ENCODE measurements at places on chromosomes 12 and 14.

DNA sequence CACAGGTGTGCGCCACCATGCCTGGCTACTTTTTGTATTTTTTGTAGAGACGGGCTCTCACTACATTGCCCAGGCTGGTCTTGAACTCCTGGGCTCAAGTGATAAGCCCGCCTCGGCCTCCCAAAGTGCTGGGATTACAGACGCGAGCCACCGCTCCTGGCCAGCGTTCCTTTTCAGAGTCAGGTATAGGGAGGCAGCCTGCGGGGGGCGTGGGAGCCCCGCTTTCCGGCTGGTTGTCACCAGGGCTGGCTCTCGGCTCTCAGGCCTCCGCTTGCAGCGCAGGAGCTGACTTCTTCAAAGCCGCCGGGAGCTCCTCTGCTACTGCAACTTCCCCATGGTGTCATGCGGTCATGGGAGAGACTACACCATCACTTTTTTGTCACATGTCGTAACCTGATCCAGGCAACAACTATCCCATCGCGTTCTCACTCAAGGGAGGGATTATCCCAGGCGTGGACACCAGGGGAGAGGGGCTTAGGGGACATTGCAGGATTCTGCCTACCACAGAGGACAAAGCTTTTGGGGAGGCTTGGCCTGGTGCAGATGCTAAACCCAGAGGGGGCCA lies 129.4 kb downstream of the SCARB1 start:
- H3K27me3 ChIP-seq = no peaks in the 10 kb centered on the region
- H3K4me3 ChIP-seq = no peak overlapping the region
- no peaks in the 10 kb centered on the region for H3K36me3 ChIP-seq
- DNase-seq = no peak

- no peak overlapping the region for H3K27ac ChIP-seq
- no peaks in the 10 kb centered on the region for H3K27me3 ChIP-seq
- DNase-seq = no peak
- no peak overlapping the region for H3K4me3 ChIP-seq
- peaks cover 50% of the 10 kb centered on the region for H3K4me1 ChIP-seq
Observed at GRCh38 chr14:55294603-55295002, 23.4 kb downstream of the FBXO34 start.

GRCh38 chr12:54038871-54039414 lies 6.1 kb downstream of the HOXC5 start:
- no peak overlapping the region for H3K27ac ChIP-seq
- no peaks in the 10 kb centered on the region for H3K36me3 ChIP-seq
- H3K27me3 ChIP-seq = peaks cover 92% of the 10 kb centered on the region

- H3K36me3 ChIP-seq = peaks cover 4% of the 10 kb centered on the region
- no peak for DNase-seq
- H3K4me1 ChIP-seq = peaks cover 36% of the 10 kb centered on the region
- peak overlapping the region; percentile 91 for H3K27ac ChIP-seq
Observed at GRCh38 chr14:93105362-93105761, 10.4 kb downstream of the ITPK1 start.

- DNase-seq = no peak
- H3K27ac ChIP-seq = no peak overlapping the region
- no peaks in the 10 kb centered on the region for H3K27me3 ChIP-seq
- peaks cover 47% of the 10 kb centered on the region for H3K36me3 ChIP-seq
- H3K4me3 ChIP-seq = no peak overlapping the region
Observed at GRCh38 chr12:59650588-59651228, 54.9 kb downstream of the SLC16A7 start.

- H3K36me3 ChIP-seq = peaks cover 74% of the 10 kb centered on the region
- DNase-seq = no peak
- no peak overlapping the region for H3K27ac ChIP-seq
Observed at GRCh38 chr14:64137657-64138290, 156.4 kb downstream of the ESR2 start.

- no peak for DNase-seq
- peaks cover 46% of the 10 kb centered on the region for H3K4me1 ChIP-seq
- no peak overlapping the region for H3K27ac ChIP-seq
- no peaks in the 10 kb centered on the region for H3K27me3 ChIP-seq
- no peaks in the 10 kb centered on the region for H3K36me3 ChIP-seq
Observed at GRCh38 chr14:93304771-93305170, 28.1 kb downstream of the BTBD7 start.

GRCh38 chr12:119885549-119885948 lies 8.4 kb upstream of the CIT start:
- peaks cover 10% of the 10 kb centered on the region for H3K27me3 ChIP-seq
- no peak for DNase-seq
- no peak overlapping the region for H3K4me3 ChIP-seq
- no peaks in the 10 kb centered on the region for H3K4me1 ChIP-seq
- H3K36me3 ChIP-seq = no peaks in the 10 kb centered on the region
- H3K27ac ChIP-seq = no peak overlapping the region

All from activated T-cell treated with anti-CD3 and anti-CD28 coated beads, Interleukin-2, amount 50 U/mL, for 24 hours (primary cell).